ENCODE measurements at places on chromosomes 2 and 18.

- peak; percentile 89 for DNase-seq
Observed at GRCh38 chr18:23133860-23134779, 1.2 kb upstream of the CABLES1 start.

GRCh38 chr2:234814374-234814773 lies 137.4 kb upstream of the SH3BP4 start:
- DNase-seq = no peak

DNA sequence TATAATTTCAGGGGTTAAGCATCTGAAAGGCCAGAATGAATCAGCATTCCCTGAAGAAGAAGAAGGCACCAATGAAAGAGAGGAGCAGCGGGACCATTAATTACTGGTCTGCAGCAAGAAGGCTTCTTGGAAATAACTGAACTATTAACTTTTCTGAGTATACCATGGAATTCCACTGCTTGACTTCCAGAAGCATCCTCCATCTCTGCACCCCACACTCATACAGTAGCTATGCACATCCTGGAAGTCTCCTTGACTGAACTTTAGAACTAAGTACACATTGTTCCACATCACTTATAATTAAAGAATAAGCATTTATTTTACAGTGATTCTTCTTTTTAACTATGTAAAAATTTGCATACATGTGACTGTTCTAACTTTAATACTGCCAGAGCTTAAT lies 131.5 kb downstream of the PPP1R1C start:
- no peak for DNase-seq

GRCh38 chr2:190976521-190976920 lies 37.5 kb downstream of the STAT1 start:
- no peak for DNase-seq

Measured in NCI-H2029 treated with DMSO at 0.1 percent for 48 hours (cell line).